ENCODE measurements at places on chromosomes 6 and 20.

- no peak for DNase-seq
These were observed 709 bp upstream of the ZNF76 start for GRCh38 chr6:35258858-35259193.

DNA sequence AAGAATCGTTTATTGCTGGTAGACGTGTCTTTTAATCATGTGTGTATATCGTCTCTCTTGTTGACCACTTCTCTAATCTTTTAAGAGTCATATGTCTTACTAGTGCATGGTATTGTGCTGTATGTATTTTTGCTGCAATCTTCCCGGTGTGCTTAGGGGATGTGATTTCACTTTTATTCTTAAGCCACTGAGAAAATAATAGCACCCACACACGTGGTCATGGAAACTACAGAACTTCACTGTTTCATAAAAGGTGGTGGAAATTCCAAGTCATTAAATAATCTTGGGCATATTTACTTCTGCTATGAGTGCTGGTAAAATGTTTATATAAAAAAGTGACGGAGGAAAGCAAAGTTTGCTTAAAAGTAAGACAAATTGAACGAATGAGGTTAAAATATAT, 3.0 kb upstream of the CDYL start:
- no peak for DNase-seq

DNA sequence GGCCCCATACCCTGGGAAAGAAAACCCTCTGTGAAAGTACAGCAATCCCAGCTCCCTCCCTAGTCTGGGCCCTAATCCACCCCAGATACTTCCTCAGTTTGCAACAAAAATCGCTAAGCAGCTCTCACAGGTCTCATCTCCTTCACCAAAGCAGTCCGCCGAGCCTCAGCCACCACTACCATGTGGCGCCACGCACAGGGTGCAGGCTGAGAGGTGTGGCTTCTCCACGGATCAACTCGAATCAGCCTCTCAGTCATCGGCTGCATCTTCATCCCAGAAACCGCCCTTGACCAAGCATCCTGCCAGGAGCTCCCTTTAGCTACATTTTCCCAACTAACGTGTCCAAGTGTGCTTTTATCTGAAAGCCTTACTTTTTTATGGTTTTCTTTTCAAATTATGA, 50.7 kb downstream of the ANKRD60 start:
- no peak for DNase-seq

GRCh38 chr6:82364087-82365015, 734 bp downstream of the TPBG start:
- DNase-seq = no peak

DNA sequence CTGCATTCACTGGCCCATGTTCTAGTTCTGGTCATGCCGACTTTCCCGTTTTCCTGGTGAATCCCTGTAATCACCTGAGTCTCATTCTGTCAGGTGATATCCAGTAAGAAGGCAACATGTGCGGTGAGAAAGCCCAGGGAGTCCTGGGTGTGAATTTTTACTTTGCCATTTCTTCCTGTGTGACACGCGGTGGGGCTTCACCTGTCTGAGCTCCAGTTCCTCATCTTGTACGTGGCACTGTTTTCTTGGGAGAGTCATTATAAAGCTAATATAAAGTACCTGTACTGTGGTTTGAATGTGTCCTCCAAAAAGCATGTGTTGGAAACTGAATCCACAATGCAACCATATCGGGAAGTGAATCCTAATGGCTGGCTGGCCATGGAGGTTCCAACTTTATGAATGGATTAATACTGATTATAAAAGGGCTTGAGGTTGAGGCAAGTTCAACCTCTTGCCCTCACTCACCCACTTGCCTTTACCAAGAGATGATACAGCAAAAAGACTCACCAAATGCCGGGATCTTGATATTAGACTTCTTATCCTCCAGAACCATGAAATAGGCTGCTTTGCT, 5.1 kb downstream of the HLA-E start:
- no peak for DNase-seq

GRCh38 chr20:58596750-58597248, 54.3 kb upstream of the STX16 start:
- no peak for DNase-seq

DNA sequence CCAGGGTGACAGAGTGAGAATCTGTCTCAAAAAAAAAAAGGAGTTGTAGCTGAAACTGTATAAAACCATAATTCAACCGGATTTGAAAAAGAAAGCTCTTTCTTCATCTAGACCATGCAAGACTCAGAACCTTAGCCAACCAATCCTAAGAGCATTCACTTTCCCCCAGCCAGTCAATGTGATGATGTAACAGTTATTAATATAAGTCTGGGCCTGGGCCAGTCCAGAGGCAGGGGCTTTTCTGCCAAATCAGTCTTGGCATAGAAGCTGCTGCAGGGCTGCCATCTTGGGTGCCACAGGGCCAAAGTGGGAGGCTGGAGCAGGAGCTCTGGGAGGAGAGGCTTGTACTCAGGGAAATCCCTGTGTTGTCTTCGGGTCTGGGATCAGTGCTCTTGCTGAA, 288.4 kb downstream of the CLIC5 start:
- no peak for DNase-seq

- DNase-seq = no peak
These were observed 66.8 kb downstream of the LMBRD1 start for GRCh38 chr6:69729870-69730449.

GRCh38 chr6:5179917-5180316, 80.8 kb downstream of the LYRM4 start:
- DNase-seq = no peak

DNA sequence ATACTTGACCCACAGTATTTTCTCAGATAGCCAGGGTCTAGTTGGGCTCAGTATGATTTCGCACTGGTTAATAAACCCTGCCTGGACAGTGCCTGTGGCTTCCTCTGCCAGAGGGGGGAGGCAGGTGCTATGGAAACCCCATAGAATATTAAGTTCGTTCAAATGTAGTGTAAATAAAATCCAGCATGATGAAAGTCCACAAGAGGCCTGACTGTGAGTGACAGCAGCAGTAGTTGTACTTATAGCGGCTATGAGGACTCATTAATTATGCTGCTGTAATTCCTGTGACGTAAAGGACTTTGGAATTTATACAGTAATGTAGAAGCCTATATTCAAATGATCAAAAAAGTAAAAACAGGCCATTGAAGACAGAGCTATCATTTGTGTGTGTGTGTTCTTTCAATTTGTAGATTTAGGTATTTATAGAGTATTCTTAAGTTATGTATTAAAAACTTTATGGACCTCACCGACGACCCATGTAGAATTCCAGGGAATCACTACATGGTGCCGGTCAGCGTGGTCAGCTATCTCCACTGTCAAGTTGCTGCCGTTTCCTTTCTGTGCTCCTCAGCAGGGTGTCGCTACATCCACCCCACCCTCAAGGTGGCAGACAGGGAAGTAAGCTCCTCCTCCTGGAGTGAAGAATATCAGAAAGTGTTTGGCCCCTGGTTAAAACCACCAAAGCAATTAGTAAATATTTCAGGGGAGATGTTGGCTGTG, 10.0 kb downstream of the PYGB start:
- no peak for DNase-seq

DNA sequence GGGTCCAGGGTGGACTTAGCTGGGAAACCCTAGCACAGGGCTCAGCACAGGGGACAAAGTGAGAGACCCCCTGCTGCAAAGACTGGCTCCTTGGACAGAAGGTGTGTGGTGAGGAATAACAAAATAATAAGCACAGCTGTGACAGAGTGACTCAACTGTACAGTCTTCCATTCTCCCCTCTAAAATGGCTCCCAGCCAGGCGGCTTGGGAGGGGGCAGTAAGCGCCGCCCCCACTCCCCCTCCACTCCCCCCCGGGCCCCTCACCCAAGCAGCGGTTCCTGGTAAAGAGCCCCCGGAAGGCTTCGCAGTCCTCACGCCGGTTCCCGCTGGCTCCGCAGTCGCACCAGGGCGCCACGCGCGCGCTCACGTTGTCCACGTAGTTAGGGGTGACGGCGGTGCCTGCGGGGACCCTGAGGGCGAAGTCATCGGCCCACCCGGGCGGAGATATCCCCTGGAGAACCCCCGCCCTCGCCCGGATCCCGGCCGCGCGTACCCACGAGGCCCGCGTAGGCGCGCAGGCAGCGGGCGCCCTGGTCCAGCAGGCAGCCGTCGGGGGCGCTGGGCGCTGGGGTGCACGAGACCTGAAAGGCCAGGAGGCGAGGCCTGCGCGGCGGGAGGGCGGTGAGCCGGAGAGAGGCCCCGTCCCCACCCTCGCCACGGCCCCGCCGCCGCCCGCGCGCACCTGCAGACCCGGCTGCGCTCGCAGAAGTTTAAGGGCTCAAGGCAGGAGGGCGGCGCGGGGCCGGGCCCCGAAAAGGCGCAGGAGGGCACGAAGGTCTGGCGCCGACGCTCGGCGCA, 2.7 kb downstream of the GFRA4 start:
- no peak for DNase-seq

GRCh38 chr6:106450653-106451052, 90.1 kb downstream of the CRYBG1 start:
- no peak for DNase-seq

DNA sequence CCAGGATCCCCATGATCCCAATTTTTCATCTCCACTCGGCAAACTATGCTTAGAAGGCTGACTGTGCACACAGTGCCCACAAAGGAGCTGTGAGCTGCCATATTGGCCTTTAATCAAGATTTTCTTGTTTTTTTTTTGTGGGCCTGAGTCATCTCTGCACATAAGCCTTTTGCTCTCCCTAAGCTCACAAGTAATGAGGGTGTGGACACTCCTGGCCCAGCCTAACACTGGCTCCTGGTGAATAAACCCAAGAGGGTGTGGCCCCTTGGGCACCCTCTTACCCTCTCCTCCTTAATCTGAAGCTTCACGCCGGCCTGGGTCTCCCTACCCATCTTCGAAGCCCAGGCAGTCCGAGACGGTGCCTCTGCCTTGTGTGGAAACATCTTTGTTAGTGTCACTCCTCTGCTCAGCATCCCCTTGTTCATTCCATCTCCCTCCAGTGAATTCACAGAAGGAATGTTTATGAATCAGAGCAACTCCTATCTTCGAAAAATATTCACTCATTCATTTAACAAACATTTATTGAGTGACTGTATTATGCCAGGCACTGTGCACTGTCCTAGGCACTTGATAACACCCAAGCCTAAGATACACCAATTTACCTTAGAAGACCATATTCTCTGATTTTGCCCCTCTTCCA, 22.2 kb upstream of the MRPS10 start:
- DNase-seq = no peak

DNA sequence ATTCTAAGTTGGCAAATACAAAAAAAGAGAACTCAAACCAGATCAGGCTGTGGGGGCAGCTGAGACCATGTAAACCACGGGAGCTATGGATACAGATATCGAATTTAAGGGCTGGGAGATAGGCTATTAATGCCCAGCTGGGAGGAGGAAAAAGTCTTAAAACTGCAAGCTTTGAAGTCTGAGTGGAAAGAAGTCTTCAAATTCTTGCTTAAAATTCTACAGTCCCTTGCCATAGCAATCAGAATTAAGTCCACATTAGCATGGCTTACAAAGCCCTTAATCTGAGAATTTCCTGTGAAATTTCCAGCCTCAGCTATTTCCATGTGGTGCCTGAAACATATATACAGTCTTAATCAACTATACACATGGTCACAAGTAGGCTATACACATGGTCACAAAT, 465.0 kb upstream of the HSF2 start:
- no peak for DNase-seq

DNA sequence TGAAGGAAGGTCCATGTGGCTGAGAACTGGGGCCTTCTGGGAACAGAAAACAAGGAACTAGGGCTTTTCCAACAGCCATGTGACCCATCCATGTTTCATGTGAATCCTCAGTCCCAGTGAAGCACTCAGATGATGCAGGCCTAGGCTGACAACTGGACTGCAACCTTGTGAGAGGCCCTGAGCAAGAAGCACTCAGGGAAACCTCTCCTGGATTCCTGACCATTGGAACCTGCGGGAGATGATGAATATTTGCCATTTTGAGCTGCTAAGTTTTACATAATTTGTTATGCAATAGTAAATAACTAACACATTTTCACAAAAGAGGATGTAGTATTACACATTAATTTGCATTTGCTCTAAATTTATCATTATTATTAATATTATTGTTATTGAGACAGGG, 38.4 kb upstream of the HLA-G start:
- DNase-seq = no peak

- no peak for DNase-seq
These were observed 815 bp upstream of the ITPR3 start for GRCh38 chr6:33620158-33620855.

DNA sequence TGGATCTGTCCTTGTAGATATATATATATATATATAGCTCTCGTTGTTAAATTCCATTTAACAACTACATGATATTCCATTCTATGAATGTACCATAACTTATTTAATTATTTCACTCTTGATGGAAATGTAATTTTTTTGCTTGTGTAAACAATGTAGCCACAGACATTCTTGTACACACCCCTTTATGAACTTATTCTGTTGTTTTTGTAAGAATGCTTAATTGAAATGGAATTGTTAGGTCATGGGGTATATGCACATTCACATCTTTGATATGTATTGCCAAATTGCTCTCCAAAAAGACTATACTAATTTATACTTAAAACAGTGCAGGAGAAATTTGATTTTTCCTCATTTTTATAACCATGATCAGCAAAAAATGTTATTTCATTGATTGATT, 67.2 kb downstream of the MAP3K4 start:
- DNase-seq = no peak

DNA sequence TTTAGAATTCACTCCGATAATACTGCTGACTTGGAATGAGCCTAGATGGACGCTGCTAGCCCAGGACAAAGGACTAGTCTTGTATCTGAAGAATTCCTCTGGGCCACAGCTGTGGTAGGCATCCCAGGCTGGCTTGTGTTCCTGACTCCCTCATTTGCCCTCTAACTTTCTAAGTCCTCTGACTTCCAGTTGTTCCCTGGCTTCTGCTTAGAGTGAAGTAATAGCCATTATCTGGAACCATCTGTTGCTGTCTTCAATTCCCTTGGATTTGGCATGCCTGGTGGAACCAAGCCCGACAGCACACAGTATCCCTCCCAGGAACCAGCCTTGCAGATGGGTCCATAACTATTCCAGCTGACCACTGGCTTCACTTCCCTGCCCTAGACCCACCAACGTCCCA, 376.0 kb downstream of the SYNE1 start:
- DNase-seq = no peak

DNA sequence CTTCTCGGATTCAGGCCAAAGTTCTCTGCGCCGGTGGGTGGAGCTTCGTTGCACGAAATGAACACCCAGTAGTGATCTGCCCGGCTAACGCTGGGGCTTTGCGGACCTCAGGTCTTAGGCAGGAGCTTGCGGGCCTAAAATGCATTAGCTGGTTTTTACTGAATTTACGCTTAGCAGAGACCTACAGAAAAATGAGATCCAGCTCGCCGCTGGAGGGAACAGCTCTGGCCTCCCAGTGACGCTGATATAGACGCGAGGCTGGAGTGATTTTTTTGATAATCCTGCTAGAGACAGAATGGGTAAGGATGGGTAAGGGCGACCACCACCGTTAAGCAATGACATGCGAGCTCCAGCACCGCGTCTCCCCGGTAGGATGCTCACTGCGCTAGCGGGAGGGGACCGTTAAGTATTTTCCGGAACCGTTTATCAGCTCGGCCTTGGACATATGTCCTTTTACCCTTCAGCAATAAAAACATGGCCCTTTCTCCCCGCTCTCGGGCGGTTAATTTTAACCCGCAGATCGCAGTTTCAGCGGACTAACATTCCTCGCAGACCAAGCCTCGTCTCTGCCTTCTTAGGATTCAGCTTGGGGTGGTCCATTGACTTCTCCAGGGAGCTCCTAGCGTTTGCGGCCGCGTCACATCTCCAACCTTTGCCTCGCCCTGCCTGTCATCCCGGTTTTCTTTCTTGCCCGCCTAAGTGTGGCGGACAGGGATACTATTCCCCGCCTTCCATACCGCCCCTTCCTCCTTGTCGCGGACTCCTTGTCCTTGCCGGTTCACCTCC, 109.3 kb downstream of the GPX5 start:
- no peak for DNase-seq

GRCh38 chr20:43983359-43983758, 68.7 kb downstream of the TOX2 start:
- no peak for DNase-seq

Data from activated CD4-positive, alpha-beta T cell treated with anti-CD3 and anti-CD28 coated beads for 1 hour (primary cell).